Activated T-cell treated with anti-CD3 and anti-CD28 coated beads, Interleukin-2, amount 50 U/mL, for 48 hours (primary cell): ENCODE measurements at places on chromosomes 11 and 22.

DNA sequence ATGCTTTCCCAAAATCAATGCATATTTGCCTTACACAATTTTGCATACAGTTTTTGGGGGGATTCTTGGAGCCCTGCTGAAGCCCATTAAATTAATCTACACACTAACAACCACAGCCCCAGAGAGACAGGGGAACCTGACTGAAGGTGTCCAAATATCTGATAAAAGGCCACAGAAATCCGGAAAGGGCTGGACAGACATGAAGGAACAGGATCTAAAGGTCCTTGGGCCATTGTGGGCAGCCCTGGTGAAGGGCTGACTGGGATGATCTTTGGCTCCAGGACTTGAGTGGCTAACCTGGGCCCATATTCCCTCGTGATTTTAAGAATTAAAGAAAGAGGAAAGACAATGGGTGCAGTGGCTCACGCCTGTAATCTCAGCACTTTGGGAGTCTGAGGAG is 6.8 kb upstream of the WDR74 start:
- DNase-seq: no peak

- DNase-seq: no peak
Observed at GRCh38 chr11:44174842-44175241, 79.4 kb downstream of the EXT2 start.

- DNase-seq: no peak
Observed at GRCh38 chr11:78161962-78162371, 22.5 kb upstream of the ALG8 start.

- no peak for DNase-seq
Observed at GRCh38 chr22:27568265-27568664, 233.3 kb downstream of the MN1 start.

DNA sequence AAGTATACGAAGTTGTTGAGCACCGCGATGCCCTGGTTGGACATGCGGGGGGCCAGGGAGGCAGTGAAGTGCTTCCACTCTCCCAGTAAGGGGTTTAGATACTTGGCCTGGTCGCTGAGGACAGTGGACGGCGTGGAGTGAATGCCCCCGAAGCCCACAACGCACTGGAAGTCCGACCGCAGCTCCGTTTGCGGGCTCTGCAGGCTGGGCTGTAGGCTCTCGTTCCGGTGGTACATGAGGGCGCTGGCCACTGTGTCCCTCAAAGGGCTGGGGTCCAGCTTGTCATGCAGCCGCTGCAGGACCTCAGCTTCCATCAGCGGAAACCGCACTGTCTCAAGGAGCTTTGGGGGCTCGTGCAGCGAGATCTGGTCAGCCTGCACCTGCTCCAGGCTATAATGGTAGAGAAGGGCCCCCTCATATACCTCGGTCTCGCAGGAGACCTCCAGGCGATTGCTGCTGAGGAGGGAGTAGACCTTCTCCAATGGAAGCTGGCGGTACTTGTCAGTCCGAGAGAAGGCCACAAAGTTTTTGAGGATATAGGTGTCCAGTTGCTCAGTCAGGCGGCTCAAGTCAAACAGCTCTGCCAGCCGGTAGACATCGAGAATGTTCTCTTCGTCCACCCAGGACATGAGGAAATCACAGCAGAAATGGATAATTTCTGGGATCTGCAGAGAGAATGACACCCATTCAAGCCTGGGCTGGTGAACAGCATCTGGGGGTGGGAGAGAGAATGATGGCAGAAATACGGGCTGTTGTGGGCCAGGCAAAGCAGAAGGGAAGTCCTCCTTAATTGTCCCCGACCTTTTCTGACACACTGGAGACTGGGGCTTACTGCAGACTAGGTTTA is 27.5 kb upstream of the SCARF2 start:
- DNase-seq: no peak

- peak; percentile 52 for DNase-seq
Observed at GRCh38 chr11:65663639-65664200, 1.0 kb upstream of the RELA start.

GRCh38 chr11:36062796-36063365 is 119.0 kb downstream of the LDLRAD3 start:
- DNase-seq: no peak

DNA sequence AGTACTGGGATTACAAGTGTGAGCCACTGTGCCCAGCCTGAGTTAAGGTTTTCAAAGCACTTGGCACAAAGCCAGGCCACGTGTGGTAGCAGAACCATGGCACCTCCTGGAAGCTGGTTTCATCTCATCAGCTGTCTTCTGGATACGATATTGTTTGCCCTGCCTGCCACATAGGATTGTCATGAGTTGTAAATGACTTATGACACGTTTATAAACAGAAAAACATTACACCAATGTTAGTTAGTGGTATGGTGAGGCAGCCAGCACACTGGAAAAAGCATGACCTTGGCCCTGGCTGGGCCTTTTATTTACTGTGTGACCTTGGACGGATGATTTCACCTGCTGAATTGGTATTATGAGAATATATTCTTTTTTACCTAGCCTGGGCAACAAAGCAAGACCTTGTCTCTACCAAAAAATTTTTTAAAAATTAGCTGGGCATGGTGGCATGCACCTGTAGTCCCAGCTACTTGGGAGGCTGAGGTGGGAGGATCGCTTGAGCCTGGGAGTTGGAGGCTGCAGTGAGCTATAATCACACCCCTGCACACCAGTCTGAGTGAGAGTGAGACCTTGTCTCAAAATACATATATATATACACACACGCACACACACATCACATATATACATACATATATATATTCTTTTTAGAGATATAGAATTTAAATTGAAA is 24.0 kb upstream of the MYH9 start:
- DNase-seq: peak; percentile 68

GRCh38 chr11:19711911-19712280 is 741 bp upstream of the NAV2 start:
- peak; percentile 63 for DNase-seq

- DNase-seq: no peak
Observed at GRCh38 chr11:83933008-83933407, 646.8 kb upstream of the CCDC90B start.

- DNase-seq: peak; percentile 80
Observed at GRCh38 chr11:128522943-128523518, 64.3 kb downstream of the ETS1 start.
